ENCODE measurements at places on chromosomes 5 and 9. TPM values are rescaled to one million over a fixed set of nuclear protein-coding genes. Genes with fewer than 3 reads are reported as not detected.

GRCh38 chr5:102876610-102877009 is 121.5 kb downstream of the PAM start:
- DNase-seq = no peak

GRCh38 chr5:28374492-28374967 is 1336.1 kb upstream of the CDH9 start:
- no peak for DNase-seq

DNA sequence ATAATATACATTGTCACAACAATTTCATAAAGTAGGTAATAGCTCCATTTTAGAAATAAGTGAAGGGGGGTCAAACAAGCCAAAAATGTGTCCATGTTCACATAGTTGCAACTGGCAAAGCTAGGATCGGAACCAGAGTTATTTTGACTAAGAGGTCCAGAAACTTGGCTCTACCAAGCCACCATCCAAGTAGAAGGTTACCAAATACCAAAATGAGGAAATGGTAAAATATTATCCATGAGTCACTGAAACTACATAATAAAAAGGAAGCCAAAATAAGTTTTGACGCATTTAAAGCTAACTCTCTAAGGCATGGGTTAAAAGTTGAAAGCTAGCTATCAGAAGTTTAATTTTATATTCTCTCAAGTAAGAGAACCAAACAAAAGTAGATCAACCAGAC is 886.9 kb upstream of the DMAC1 start:
- no peak for DNase-seq

GRCh38 chr9:132366481-132366880 is 11.7 kb upstream of the SETX start:
- no peak for DNase-seq

The RETREG1 gene
- 50.3 TPM for total RNA-seq

DNA sequence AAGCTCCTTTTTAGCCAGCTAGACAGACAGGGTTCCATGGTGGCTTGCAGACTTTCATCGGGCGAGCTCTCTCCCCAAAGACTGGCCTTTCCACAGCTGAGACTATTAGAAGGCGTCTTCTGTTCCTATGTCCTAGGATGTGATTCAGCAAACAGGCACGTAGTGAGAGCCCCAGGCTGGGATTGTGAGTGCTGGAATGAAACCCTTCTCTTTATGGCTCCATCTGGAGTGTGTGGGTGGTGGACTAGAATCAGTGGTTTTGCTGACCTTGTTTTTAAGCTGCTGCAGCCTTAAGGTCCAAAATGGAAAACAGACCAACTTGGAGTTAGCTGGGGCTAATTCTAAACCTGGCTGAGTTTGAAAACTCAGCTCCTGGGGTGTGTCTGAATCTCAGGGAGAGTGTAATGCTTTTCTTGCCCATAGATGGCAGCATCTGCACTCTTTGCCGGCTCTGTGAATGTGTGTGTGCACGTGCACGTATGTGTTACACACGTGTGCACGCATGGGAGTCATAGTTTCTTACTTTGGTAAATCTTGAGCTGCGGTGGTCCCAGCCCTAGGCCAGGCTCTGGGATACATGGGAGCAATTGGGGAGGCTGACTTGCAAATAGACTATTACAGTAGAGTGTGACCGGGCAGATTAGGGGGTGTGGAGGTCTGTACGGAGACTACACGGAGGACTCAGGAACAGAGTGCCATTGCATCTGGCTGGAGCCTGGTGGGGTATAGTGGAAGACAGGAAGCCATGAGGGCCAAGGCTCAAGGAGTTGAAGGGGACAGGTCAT is 10.7 kb downstream of the GSN start:
- peak; percentile 16 for DNase-seq

The KDM4C gene
- total RNA-seq = 74.7 TPM

The BRD3 gene
- total RNA-seq = 63.7 TPM

- no peak for DNase-seq
Observed at GRCh38 chr9:134399435-134400056, 73.3 kb downstream of the RXRA start.
